ENCODE measurements at places on chromosomes 6 and 20.

- peak; percentile 3 for DNase-seq
Measured at GRCh38 chr6:97459986-97460385, 177.0 kb upstream of the MMS22L start.

DNA sequence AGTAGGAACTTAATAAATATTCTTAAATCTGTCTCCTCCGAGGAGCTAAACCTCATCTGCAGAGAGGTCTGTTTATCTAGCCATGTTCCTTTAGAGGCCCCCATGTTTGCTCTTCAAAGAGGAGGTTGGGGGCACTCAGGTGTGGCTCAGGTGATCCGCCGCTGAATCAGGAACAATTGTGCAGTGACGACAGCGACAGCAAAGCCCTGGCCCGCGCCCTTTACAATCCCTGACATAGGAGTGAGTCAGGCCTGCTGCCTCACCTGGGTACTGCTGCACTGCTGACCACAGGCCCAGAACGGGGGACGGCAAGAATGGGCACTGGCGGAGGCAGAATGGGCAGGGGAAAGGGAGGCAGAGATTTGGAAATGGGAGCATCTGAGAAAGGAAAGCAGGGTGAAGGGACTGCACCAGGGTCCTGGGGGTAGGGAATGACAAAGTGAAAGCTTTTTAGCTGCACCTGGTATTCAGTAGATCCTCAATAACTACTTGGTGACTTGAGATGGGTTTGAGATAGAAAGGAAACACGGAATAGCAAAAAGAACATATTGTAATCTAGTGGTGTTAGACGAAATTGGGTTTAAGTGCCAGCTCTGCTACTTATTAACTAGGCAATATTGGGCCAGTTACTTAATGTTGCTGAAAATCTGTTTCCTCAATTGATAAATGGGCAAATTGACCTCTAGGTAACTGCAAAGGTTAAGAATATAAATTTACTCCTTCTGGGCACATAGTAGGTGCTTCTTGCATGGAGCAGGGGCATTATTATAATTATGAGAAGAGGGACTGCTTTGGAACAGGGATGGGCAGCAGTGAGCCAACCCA is 5.4 kb upstream of the IER3 start:
- DNase-seq, result no peak

DNA sequence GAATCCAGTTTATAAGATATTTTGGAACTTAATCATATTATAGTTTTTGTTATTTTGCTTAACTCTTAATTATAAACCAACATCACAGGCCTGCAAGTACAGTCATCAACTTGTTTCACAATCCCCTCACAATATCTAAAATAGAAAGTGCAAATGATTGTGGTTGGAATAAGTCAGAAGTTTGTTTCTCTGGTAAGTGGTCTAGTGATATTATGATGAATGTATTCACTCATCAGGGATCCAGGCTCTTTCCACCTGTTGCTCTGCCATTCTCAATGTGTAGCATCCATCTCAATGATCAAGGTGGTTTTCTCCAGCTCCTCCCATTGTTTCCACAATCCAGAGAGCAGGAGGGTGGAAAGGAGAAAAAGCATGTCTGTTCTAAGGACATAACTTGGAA is 54.2 kb downstream of the OPN5 start:
- no peak for DNase-seq

GRCh38 chr6:131258816-131259476 is 123.7 kb downstream of the AKAP7 start:
- no peak for DNase-seq

GRCh38 chr6:57123111-57123510 is 33.1 kb downstream of the ZNF451 start:
- DNase-seq, result no peak

GRCh38 chr20:34401741-34402455 is 38.8 kb downstream of the ITCH start:
- no peak for DNase-seq

- DNase-seq, result no peak
Measured at GRCh38 chr6:28442586-28442985, 705 bp downstream of the ZSCAN23 start.

- DNase-seq, result no peak
Measured at GRCh38 chr20:6061544-6061943, 7.7 kb upstream of the LRRN4 start.

Measured in fibroblast of skin of left quadriceps (primary cell).